ENCODE measurements at places on chromosomes 1 and 21. TPM values are rescaled to one million over a fixed set of nuclear protein-coding genes. Genes with fewer than 3 reads are reported as not detected.

DNA sequence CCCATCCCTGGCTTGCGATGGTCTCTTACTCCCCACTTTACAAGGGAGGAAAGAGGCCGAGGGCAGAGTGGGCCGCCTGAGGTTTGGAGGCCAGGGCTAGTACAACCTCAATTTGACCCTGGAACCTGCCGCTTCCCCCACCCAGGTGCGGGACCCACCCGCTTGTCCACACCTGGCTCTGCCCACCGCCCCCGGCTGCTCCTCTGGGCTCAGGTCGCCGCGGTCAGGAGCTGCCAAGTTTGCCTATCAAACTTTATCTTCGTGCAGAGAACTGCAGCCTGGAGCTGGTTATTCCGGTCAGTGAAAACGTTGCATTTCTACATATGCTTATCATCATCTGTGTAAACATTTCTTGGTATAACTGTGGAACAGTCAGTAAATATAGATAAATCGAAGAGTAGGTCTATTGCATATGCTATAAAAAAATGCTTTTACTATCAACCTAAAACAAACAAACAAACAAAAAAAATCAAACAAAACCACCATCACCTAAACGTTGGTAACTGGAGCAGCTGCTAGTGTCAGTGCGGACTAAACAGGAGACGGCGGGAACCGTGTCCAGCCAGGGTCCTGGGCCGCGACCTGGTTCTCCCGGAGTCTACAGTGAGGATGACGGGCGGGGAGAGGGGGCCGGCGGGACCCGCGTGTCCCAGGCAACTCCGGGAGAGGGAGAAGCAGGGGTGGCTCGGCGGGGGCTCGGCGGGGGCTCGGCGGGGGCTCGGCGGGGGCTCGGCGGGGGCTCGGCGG, 906 bp upstream of the ADARB1 start:
- peaks cover 7% of the 10 kb centered on the region for H3K27me3 ChIP-seq
- H3K27ac ChIP-seq: peak overlapping the region; percentile 15
- DNase-seq: peak; percentile 31
- peak overlapping the region; percentile 71 for H3K4me3 ChIP-seq

DNA sequence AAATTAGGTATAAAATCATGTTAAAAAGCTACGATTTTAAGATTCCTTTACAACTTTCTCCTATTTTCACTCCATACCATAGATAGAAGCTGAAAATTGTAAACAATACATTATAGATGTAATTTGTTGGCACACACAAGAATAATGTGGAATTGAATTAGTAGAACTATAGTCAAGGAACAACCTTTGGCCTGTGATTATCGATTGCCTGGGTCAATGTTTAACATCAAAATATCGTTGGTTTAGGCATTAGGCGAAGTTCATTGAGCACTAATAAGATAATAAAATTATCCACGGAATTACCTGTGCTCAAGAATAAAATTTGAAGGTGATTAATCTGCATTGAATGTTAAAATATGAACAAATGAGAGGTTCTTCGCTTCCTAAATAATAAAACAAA, 455.1 kb upstream of the ZP4 start:
- no peaks in the 10 kb centered on the region for H3K27me3 ChIP-seq
- H3K4me1 ChIP-seq: no peaks in the 10 kb centered on the region
- DNase-seq: no peak
- H3K4me3 ChIP-seq: no peak overlapping the region
- no peak overlapping the region for H3K27ac ChIP-seq

Gene NUF2
- 39.4 TPM for total RNA-seq

DNA sequence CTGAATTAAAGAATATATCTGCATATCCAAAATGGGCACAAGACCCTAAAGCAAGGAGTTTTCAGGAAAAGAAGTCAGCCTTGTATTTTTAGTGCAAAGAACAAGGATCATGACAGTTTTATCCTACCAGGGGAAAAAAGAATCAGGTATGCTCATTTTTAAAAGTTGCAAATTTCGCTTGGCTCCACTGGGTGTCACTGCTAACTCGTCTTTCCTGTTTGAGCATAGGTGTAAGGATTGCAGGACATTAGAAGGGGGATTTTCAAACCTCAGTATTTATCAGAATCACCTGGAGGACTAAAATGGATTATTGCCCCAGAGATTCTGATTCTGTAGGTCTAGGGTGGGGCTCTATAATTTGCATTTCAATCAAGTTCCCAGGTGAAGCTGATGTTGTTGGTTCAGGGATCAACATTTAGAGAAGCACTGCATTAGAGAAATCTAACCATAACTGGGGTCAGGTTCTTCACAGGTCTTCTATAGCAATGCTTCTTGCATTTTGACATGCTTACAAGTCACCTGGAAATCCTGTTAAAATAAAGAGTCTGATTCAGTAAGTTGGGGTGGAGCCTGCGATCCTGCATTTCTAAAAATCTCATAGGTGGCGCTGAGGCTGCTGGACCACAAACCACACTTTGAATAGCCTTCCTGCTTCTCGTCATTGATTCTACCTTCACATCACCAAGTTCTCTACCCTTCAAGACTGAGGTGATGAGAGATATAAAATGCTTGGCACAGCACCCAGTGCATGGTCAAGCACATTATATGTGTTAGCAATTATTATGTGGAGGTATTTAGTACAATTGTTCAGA, 39.6 kb downstream of the NUF2 start:
- H3K27ac ChIP-seq: no peak overlapping the region
- H3K4me1 ChIP-seq: no peaks in the 10 kb centered on the region
- H3K36me3 ChIP-seq: no peaks in the 10 kb centered on the region
- peak; percentile 12 for DNase-seq
- no peak overlapping the region for H3K4me3 ChIP-seq

Gene SH2D1B
- total RNA-seq: not detected

DNA sequence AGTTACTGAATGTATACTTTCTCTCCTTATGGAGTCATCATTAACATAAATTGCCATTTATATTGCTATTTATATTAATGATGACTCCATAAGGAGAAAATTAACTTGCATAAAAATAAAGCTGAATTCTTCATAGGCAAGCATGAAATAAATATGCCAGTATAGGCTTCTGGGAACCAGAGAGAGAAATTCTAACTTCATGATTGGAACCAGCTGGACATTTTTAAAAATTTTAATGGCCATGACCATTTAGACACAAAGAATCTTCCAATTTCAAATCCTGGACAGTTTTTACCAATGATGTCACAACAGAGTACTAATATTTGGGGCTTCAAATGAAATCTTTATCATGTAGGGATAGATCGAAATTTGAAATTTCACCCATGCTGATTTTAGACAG, 268.7 kb downstream of the PTGER3 start:
- H3K36me3 ChIP-seq: no peaks in the 10 kb centered on the region
- no peak for DNase-seq
- no peak overlapping the region for H3K27ac ChIP-seq
- H3K4me1 ChIP-seq: no peaks in the 10 kb centered on the region

DNA sequence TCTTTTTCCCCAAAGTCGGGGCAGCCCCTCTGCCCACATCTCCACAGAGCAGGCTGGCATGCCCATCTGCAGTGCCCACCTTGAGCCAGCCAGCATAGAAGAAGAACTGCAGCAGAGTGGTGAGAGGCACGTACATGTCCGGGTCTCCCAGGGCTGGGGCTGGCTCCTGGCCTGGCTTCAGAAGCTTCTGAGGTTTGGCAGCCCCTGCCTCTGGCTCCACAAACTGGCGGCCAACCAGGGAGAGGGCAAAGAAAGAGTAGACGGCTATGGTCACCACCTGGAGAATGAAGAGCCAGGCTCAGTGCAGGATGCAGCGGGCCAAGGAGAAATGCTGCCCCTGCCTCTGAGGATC, 3.0 kb downstream of the BEST4 start:
- H3K27ac ChIP-seq: no peak overlapping the region
- no peaks in the 10 kb centered on the region for H3K36me3 ChIP-seq
- peaks cover 13% of the 10 kb centered on the region for H3K27me3 ChIP-seq
- peak overlapping the region; percentile 79 for H3K4me3 ChIP-seq

GRCh38 chr1:23634840-23635651, 56.6 kb upstream of the RPL11 start:
- peaks cover 27% of the 10 kb centered on the region for H3K4me1 ChIP-seq
- peaks cover 4% of the 10 kb centered on the region for H3K27me3 ChIP-seq
- no peak overlapping the region for H3K27ac ChIP-seq
- no peaks in the 10 kb centered on the region for H3K36me3 ChIP-seq

DNA sequence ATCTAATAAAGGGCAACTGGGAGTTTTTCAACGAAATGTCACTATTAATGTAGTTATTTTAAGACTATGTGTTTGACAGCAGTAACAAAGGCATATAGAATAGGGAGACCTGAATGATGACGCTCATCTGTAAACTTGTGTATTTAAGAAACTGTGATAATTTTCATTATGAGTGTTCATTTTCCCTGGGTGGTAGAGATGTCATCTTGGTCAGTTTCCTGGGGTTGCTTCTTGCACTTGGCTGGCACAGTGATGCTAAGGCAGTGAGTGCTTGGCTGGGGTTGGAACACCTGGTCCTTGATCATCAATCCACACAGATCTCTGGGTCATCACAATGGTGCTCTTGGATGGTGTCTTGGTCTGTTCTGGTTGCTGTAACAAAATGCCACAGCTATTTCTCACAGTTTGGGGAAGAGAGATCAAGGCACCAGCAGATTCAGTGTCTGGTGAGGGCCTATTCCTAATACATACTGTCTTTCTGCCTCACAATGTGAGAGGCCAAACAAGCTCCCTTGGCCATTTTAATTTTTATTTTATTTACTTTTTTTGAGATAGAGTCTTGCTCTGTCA, 7.9 kb upstream of the SMYD2 start:
- H3K4me1 ChIP-seq: no peaks in the 10 kb centered on the region
- H3K36me3 ChIP-seq: no peaks in the 10 kb centered on the region
- no peak overlapping the region for H3K27ac ChIP-seq
- 0 out of 3 replicates have a peak, but pooled peaks cover 2% of the 10 kb centered on the region for H3K27me3 ChIP-seq

Gene MATN1
- not detected for total RNA-seq

Gene IFI16
- not detected for total RNA-seq

Gene BSND
- not detected for total RNA-seq

- peaks cover 17% of the 10 kb centered on the region for H3K4me1 ChIP-seq
- peaks cover 14% of the 10 kb centered on the region for H3K27me3 ChIP-seq
- no peaks in the 10 kb centered on the region for H3K36me3 ChIP-seq
Observed at GRCh38 chr1:184030433-184031091, 7.0 kb downstream of the COLGALT2 start.

GRCh38 chr1:40450495-40451237, 390 bp downstream of the ZFP69B start:
- DNase-seq: peak; percentile 5
- peaks cover 26% of the 10 kb centered on the region for H3K4me1 ChIP-seq
- no peaks in the 10 kb centered on the region for H3K27me3 ChIP-seq
- H3K27ac ChIP-seq: peak overlapping the region; percentile 78

Gene KCNE1
- total RNA-seq: 0.35 TPM

GRCh38 chr1:177243773-177244172, 73.0 kb downstream of the BRINP2 start:
- H3K36me3 ChIP-seq: no peaks in the 10 kb centered on the region
- no peak for DNase-seq
- H3K27ac ChIP-seq: no peak overlapping the region
- no peaks in the 10 kb centered on the region for H3K4me1 ChIP-seq

DNA sequence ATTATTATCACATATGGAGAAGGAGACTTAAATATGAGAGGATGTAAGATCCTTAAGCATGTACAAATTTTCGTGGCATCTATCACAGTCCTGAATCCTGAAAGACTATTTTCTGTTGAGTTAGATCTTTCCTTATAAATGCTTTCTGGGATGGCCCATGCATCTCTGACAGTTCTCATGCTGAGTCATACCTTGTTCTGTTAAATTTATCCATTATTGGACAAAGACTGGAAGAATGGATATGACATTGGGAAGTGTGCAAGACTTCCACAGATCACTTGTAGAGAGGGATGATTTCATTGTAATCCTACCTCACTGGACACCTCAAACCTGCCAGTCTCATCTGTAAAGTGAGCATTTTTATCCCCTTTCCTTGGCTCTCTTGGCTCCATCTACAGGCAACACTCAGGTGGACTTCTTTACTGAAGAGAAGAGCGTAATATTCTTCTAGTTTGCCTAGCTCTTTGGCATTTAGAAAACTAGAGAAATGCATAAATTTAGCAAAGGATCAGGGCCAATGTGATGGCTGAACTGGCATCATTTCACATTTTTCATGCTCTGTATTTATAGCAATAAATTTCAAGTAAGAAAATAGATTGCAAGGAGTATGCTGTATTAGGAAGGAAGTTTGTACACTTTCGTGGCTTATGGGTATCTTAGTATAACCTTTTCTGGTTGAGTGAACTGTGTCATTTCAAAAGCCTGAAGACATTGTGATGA, 128.2 kb downstream of the NFIA start:
- H3K4me1 ChIP-seq: peaks cover 47% of the 10 kb centered on the region
- no peaks in the 10 kb centered on the region for H3K27me3 ChIP-seq
- H3K4me3 ChIP-seq: no peak overlapping the region
- no peak overlapping the region for H3K27ac ChIP-seq

- no peak overlapping the region for H3K4me3 ChIP-seq
- no peaks in the 10 kb centered on the region for H3K36me3 ChIP-seq
- H3K27ac ChIP-seq: no peak overlapping the region
Observed at GRCh38 chr1:152519851-152520250, 5.6 kb downstream of the CRCT1 start.

GRCh38 chr21:41478319-41479177, 29.4 kb downstream of the TMPRSS2 start:
- DNase-seq: no peak
- peaks cover 23% of the 10 kb centered on the region for H3K4me1 ChIP-seq
- no peak overlapping the region for H3K27ac ChIP-seq
- H3K27me3 ChIP-seq: no peaks in the 10 kb centered on the region
- H3K4me3 ChIP-seq: no peak overlapping the region
- H3K36me3 ChIP-seq: no peaks in the 10 kb centered on the region

DNA sequence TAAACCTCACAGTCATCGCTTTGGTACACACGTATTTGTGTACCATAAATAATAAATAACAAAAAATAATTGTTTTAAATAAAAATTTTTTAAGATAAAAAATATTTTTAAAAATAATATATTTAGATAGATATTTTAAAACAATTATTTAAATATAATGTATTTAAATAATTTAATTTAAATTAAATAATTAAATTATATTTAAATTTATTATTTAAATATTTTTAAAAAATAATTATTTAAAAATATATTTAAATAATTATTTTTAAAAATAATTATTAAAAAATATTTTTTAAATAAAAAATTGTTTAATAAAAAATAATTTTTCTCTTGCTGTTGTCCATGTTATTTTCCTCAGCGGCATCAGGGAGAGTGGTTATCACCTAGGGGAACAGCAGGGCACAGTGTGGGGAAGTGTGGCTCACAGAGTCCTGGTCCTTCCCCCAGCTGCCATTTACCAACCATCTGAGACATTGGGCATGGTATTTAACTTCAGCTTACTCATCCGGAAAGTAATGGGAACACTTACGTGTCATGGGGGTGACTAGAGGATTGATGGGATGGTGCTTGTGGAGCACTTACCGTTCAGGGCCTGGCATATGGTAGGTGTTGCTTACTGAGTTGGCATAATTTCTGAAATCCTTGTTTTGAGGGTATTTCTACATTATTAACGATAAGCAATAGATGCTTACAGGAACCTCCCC, 92.9 kb upstream of the TSPAN2 start:
- H3K27ac ChIP-seq: no peak overlapping the region
- no peak overlapping the region for H3K4me3 ChIP-seq
- no peak for DNase-seq
- no peaks in the 10 kb centered on the region for H3K4me1 ChIP-seq
